ENCODE measurements at places on chromosomes 2 and 18.

- peak; percentile 43 for DNase-seq
Observed at GRCh38 chr2:172783165-172783898, 47.7 kb downstream of the RAPGEF4 start.

DNA sequence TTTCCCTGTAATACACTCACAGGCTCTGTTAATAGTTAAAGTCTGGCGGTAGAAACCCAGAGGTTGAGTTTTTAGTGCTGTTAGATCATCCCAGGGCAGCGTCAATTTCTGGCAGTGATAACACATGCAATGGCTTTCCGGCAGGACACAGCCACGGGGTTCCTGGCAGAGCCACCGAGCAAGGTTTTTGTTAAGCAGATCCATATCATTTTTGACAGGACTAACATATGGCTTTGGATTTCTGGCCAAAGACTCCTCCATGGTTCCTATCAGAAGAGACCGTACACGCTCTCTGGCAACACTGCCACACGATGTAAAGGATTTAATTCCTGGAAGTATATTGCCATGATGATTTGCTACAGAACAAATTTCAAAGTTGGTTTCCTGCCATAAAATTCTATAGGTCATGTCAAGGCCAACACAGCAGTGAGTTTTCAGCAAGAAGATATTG, 854.3 kb downstream of the LRRTM4 start:
- DNase-seq = no peak

DNA sequence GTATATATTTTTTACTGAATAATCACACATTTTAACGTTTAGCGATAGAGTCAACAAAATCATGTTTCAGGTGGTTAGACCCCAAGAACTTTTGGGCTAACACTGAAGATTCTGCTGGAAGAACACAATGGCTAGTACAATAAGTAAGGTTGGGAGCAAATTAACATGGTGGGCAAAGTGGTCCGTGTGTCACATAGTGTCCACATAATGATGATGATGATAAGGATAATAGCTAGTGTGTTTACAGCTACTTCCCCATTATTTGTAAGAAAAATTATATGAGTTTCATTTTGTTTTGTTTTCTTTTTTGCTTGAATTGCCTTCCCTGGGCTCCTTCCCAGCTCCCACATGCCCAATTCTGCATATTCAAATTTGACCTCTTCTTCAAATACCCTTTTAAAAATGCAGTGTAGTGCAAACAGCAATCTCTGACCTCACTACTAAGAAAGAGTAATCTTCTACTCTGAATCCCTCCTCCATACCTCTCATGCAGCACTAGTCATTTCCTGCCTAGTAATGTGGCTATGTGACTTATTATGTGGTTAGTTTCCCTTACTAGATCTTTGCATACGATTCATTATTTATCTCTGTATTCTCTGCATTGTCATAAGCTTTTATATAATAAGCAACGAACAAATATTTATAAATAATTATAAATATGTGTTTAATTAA, 16.9 kb upstream of the VPS54 start:
- peak; percentile 49 for DNase-seq

GRCh38 chr2:112542984-112543661, 858 bp downstream of the POLR1B start:
- peak; percentile 11 for DNase-seq

GRCh38 chr2:108565778-108566375, 31.6 kb downstream of the LIMS1 start:
- no peak for DNase-seq

Data from hepatic stellate cell (primary cell).